ENCODE measurements at places on chromosomes 13 and 19. TPM values are rescaled to one million over a fixed set of nuclear protein-coding genes. Genes with fewer than 3 reads are reported as not detected.

DNA sequence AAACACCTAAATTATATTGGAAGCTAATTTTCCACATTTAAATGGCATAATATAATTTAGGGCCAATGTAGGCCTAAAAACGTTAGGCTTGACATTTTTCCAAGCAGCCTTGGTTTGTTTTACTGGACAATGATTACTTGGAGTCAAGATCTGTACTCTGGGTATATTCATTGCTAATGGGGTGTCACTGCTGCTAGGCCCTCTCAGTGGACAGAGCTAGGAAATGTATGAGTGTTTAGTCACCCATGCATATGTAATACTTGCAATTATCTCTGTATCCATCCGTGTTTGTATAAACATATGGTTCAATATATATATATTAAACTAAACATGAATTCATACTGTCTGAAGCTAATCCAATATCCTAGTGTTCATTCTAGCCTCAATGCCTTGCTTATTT, 598.1 kb downstream of the DCT start:
- no peak for DNase-seq

GRCh38 chr19:16571283-16571682, 932 bp downstream of the SLC35E1 start:
- peak; percentile 30 for DNase-seq

GRCh38 chr13:32627793-32628192, 41.5 kb downstream of the PDS5B start:
- DNase-seq, result no peak

DNA sequence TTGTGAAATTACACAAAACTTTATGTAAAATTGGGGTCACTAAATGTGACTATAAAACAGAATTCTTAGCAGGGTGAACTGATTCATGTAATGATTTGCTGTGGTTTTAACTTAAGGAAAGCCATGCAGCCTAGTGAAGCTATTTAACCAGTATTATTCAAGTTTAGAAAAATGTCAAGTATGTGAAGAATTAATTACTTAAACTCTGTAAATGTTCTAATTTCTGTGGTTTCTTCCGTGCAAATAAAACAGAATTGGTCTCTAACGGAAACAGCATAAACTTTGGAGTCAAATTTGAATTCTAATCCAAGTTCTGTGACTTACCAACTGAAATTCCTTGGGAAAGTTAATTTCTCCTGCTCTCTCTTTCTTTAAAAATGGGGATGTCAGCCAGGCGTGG, 13.3 kb downstream of the CDC16 start:
- DNase-seq, result peak; percentile 21

GRCh38 chr13:42996584-42996983, 4.5 kb upstream of the EPSTI1 start:
- DNase-seq, result peak; percentile 63

- no peak for DNase-seq
These were observed 151.0 kb upstream of the ZNF536 start for GRCh38 chr19:30221176-30221575.

- DNase-seq, result no peak
These were observed 108.2 kb downstream of the SHISA2 start for GRCh38 chr13:25943658-25944057.

DNA sequence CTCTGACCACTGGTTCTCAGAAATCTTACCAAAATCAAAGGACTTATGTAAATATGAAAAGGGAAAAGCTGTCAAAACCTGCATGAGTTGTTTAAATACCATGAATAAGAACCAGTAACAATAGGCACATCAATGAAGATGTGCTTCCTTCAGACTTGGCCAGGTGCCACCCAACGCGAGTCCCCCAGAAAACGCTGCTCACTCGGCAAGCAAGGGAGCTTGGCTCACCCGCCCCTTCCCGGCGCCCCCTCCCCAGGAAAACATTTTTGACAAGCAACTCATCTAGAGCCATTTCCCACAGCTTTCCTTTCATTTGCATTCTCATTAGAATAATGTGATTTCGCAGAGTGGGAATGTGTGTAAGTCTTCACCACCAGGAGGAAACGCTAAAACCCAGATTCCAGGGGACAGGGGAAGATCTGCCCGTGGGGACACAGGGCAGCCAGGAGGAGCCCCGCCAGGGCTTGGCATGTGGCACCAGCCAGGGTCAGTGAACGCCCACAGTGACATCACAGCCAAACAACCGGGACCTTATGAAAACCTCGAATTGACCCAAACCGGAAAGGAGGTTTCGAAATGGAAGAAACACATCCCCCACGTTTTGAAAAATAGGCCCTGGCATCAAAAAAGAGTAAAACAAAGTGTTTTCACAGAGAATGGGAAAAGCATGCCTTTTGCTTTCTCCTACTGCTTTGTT, 366.2 kb upstream of the TSHZ3 start:
- no peak for DNase-seq

GRCh38 chr19:49818649-49819370, 721 bp downstream of the MED25 start:
- no peak for DNase-seq

DNA sequence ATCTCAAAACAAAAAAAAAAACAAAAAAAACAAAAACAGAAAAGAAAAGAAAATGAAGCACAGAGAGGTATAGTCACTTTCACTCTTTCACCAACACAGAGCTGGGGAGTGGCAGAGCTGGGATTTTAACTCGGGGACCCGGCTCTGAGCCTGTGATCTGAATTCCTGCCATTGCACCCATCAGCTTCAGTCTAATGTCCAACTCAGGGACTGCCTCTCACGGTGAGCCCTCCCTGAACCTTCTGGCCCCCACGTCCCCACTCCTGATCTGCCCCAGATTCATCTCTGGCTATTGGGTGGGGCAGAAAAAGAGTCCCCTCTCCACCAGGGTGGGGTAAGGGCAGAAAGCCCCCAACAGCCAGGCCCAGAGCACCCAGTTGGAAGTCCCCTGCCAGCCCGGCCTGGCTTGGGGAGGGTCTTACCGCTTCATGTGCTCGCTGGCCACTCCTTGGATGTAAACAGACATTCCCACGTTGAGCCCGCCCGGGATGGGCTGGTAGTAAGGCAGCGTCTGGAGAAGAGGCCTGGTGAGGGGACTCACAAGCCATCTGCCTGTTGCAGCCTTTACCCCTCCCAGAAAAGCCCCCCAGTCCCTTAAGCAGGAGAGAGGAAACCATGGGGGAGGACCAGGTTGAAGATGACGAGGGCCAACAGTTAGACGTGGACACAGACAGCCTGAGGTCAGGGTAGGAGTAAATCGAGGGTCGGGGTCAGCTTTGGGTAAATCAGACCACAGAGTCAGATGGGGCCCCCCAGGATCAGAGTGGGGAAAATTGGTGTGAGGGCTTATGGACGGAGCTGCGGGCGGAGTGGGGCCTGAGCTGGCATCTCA, 520 bp downstream of the LGALS4 start:
- DNase-seq, result no peak

DNA sequence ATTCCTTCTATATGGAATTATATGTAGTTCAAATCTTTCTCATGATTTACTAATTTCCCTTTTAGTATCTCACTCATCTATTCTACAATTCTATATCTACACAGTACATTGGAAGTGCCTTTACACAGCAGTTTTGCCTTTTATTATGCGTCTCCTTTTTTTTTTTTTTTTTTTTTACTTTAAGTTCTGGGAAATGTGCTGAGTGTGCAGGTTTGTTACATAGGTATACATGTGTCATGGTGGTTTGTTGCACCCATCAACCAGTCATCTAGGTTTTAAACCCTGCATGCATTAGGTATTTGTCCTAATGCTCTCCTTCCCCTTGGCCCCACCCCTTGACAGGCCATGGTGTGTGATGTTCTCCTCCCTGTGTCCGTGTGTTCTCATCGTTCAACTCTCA, 1150.1 kb upstream of the PRR20A start:
- DNase-seq, result no peak

GRCh38 chr19:38457202-38457601, 23.7 kb downstream of the RYR1 start:
- no peak for DNase-seq

GRCh38 chr19:49423985-49424303, 703 bp upstream of the PTH2 start:
- no peak for DNase-seq

DNA sequence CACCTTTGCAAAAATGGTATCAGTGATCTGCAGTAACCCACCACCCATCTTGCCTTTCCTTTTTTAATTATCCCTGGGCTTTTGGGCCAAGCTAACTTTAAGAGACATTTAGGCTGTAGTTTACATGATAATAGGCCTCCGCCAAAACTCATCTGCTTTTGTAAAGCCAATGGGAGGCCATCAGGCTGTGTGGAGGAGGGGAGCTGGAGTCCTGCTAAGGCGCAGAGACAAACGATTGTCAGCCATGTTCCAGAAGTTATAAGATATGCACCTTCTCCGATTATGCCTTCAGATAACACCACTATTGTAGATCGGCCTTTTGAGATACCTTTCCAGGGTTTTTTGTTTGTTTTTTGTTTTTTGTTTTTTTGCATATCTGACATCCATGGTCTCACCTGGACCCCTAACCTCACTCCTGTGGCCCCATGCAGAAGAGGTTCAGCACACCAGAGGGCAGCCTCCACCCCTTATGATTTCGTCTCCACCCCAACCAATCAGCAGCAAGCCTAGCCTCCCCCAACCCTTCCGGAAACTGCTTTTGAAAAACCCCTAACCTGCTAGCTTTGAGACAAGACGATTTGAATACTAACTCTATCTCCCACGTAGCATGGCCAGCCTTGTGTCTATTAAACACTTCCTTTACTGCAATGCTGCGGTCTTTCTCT, 113.9 kb upstream of the UBL3 start:
- DNase-seq, result no peak

DNA sequence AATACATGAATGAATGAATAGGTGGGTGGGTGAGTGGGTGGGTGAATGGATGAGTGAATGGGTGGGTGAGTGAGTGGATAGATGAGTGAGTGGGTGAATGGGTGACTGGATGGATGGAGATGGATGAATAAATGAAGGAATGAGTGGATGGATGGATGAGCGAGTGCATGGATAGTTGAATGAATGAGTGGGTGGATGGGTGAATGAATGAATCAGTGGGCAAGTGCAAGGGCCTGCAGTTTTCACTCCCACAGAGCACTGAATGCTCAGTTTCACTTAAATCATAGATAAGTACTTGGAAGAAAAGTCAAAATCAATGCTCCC, 12.4 kb downstream of the GAS6 start:
- no peak for DNase-seq

GRCh38 chr13:105406551-105406950, 1128.9 kb downstream of the EFNB2 start:
- DNase-seq, result no peak

- peak; percentile 60 for DNase-seq
These were observed at the start of gene BRSK1 for GRCh38 chr19:55283548-55284377. Gene BRSK1 (plus strand): TSS chr19:55283997. CDS start chr19:55284443, 446 bp downstream.

- no peak for DNase-seq
These were observed 257.8 kb upstream of the IPO5 start for GRCh38 chr13:97695684-97696083.

DNA sequence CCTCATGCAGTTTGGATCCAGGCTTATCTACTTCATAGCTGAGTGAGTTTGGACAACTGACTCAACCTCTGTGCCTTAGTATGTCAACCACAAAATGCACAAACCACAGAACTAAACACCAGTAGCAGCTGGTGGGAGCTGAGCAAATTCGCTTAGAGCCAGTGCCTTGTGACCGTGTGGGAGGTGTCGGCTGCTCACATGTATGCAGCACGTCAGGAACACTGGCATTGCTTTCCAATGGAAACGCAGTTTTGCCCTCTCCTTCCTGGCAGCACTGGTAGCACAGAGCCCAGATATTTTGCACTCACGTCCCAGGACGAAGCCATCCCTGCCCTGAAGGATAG, 8.3 kb upstream of the NTN5 start:
- peak; percentile 80 for DNase-seq

GRCh38 chr19:3950871-3951861, 18.3 kb downstream of the NMRK2 start:
- DNase-seq, result no peak

The SIGLEC10 gene
- total RNA-seq, result not detected

The CLEC11A gene
- 7.9 TPM for total RNA-seq

The B3GLCT gene
- total RNA-seq, result 20.0 TPM

The ATXN8OS gene
- not detected for total RNA-seq

The AMH gene
- 10.0 TPM for total RNA-seq

The LILRB1 gene
- not detected for total RNA-seq

The C19orf73 gene
- not detected for total RNA-seq

The LRP3 gene
- total RNA-seq, result 85.2 TPM

The PDX1 gene
- not detected for total RNA-seq

The LIM2 gene
- not detected for total RNA-seq

The MEF2B gene
- total RNA-seq, result not detected

The C3 gene
- total RNA-seq, result 1.9 TPM

The LRFN3 gene
- total RNA-seq, result 8.2 TPM

The PSG3 gene
- total RNA-seq, result not detected

The SLC27A1 gene
- total RNA-seq, result 16.7 TPM

The SRRM5 gene
- total RNA-seq, result not detected

Data from A172 (cell line).